ENCODE measurements at places on chromosomes 16 and 17.

DNA sequence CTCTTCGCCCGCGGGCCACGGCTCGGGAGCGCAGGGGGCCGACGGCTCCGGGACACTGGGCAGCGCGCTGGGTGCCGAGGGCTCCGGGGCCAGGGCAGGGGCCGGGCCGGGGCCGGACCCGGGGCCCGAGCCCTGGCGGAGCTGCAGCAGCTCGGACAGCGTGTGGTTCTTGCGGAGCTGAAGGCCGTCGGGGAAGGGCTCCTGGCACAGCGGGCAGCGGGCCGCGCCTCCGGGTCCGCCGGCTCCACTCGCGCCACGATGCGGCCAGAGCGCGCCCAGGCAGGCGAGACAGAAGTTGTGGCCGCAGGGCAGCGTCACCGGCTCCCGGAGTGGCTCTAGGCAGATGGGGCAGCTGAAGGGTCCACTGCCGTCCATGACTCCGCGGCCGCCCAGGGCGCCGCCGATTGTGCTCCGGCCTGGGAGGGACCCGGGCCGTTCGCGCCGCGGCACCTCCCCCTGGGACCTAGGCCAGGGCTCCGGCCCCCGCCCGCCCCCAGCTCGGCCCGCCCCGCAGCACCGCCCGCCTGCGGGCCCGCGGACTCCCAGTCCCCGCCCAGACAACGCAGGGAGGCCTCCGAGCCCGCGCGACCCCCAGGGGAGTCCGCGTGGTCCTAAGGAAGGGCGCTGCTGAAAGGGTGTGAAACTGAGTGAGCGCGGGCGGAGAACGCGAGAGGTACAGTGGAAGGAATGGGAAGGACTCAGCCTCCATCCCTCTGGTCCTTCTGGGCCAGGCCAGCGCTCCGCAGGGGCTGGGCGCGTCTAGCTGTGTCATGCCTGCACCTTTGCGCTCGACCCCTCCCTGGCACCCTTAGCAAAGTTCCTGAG lies at the start of gene TRIM47:
TSS of gene TRIM47 (minus strand) at position 408 of the 825 bp plus-strand sequence. CDS start at position 375, 33 bp downstream.
- DNase-seq: no peak

- DNase-seq: no peak
Measured at GRCh38 chr17:61395983-61396585, 3.6 kb upstream of the TBX2 start.

- no peak for DNase-seq
Measured at GRCh38 chr17:63675607-63676546, 24.0 kb downstream of the LIMD2 start.

DNA sequence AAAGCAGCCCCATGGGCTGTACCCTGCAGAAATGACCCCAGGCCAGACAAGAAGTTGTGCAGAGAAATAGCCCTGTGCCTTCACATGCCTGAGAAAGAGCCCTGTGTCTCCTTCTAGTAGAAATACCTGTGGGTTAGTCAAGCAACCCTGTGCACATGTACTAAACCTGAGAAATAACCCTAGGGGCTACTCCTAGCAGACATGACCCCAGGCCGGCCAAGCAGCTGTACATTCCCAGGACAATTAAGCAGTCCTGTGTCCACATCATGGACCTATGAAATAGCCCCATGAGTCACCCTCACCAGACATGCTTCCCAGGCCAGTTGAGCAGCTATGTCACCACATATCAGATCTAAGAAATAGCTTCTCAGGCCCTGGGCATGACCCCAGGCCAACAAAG lies 519.7 kb upstream of the CA10 start:
- DNase-seq: no peak

DNA sequence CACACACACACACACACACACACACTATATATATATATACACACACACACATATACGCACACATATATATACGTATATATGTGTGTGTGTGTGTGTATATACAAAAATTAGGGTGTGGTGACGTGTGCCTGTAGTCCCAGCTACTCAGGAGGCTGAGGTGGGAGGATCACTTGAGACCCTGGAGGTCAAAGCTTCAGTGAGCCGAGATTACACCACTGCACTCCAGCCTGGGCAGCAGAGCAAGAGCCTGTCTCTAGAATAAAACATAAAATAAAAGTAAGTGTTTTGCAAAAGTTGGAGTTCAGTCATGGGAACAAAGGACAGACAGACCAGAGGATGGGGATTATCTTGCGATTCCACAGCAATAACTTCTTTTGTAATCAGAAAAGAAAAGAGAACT lies 10.8 kb downstream of the NUPR1 start:
- no peak for DNase-seq

- DNase-seq: no peak
Measured at GRCh38 chr17:56937687-56938086, 23.2 kb downstream of the COIL start.

- DNase-seq: no peak
Measured at GRCh38 chr17:65629234-65629690, 67.8 kb upstream of the AXIN2 start.

DNA sequence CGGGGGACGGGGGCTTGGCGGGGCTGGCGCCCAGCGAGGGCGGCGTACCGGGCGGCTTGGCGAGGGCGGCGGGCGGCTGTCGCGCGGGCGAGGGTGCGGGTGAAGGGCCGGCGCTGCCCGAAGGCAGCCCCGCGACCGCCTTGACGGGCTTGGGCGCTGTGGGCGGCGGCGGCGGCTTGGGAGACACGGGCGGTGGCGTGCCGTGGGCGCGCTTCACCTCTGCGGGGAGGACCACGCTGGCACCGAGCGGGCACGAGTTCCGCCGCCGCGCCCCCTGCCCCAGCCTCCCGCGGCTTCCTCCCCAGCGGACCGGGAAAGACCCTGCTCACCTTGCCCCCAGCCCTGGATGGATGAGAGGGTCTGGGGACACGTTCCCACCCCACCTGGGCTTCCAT lies 17.3 kb downstream of the CASKIN1 start:
- no peak for DNase-seq

DNA sequence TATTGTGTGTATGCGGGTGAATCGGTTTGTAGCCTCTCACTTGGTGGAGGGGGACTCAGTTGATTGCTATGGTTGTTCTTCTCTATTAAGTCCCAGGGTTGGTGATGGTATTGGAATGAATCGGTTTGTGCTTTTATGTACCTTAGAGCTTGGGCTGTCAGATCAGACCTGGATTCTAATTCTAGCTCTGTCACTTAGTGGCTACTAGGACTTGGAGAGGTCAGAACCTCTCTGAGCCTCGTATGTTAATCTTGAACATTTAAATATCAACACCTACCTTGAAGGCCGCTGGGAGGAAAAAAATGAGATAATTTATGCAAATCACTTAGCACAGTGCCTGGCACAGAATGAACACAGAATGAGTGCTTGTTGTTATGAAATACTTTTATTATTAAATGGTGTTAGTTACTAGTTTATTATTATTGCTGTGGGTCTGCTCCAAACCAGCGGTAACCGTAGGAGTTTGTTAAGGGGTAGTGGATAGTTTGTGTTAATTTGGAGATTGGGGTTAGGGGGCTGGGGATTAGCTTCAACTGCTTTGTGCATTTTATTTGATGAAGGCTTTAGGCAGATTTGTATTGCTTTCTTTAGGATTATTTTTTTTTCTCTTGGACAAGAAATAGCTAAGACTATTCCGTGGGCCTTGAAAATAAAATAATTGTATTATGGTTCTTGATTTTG lies 3.5 kb downstream of the KDM6B start:
- peak; percentile 33 for DNase-seq

- no peak for DNase-seq
Measured at GRCh38 chr17:36623281-36623680, 21.9 kb downstream of the MRM1 start.

- DNase-seq: no peak
Measured at GRCh38 chr17:83179374-83179773, 100.0 kb downstream of the METRNL start.

- DNase-seq: no peak
Measured at GRCh38 chr17:689556-690275, 24.9 kb downstream of the VPS53 start.

GRCh38 chr17:83064021-83064731 lies 15.2 kb upstream of the METRNL start:
- DNase-seq: no peak

DNA sequence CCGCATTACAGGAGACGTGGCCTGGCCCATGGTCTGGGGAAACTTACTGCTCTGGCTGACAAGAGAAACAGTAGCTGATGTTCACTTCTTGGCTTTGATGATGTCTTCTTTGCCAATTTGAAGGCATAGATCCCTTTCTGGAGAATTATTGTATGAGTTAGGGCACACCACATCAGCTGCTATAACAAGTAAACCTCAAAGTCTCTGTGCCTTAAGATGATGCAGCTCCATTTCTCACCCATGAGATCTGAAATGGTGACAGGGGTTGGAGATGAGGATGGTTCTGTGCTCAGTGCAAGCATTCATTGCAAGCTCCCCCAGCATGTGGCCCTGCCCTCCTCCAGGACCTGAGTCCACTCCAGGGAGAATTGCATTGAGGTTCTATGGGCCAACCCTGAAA lies 157.4 kb downstream of the IRX5 start:
- no peak for DNase-seq

GRCh38 chr16:85360323-85361277 lies 248.3 kb upstream of the CIBAR2 start:
- DNase-seq: peak; percentile 93

DNA sequence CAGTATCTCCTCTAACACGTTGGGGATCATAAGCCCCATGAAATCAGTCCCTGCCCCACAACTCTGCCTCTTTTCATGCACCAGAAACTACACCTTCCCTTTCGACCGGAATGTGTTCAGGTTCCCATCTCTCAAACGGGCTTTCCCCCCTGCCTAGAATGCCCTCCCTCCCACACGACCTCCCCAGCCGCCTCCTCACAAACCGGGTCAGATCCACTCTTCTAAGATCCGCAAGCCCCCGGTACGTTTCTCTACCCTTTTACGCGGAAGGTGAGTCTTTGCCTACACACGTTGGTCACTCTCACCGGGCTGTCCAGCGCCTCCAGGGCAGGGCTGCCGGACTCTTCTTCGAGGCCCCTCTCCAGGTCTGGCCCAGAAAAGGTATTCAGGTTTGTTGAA lies 708 bp downstream of the DHX33 start:
- no peak for DNase-seq

DNA sequence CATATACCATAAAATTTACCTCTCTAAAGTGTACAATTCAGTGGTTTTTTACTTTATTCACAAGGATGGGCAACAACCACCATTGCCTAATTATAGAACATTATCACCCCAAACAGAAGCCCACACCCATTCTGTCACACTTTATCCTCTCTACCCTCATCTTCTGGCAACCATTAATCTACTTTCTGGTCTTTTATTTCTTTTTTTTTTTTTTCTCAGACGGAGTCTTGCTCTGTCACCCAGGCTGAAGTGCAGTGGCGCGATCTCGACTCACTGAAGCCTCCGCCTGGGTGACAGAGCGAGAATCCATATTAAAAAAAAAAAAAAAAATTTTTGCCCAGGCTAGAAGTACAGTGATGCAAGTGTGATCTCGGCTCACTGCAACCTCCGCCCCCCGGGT lies 90.7 kb upstream of the CLEC18B start:
- DNase-seq: no peak

GRCh38 chr16:17269439-17269838 lies 201.3 kb downstream of the XYLT1 start:
- no peak for DNase-seq

- no peak for DNase-seq
Measured at GRCh38 chr16:78796221-78796866, 696.9 kb downstream of the WWOX start.

- no peak for DNase-seq
Measured at GRCh38 chr16:57530522-57531252, 5.7 kb downstream of the CCDC102A start.

DNA sequence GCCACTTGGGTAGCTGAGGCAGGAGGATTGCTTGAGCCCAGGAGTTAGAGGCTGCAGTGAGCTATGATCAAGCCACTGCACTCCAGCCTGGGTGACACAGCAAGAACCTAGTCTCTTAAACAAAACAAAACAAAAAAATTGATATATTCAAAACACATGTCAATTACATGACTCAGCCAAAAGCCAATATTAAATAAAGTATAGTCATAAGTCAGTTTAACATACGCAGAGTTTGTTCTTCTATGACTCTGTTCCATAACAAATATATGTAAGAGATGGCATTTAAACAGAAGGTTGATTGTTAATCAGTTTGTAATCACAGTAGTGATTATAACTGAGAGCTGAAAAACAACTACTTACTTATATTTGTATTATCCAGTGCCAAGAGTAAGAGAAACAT lies 106.5 kb downstream of the CDH8 start:
- DNase-seq: no peak

All from NCI-H1694 treated with DMSO at 0.1 percent for 48 hours (cell line).